Stimulated activated CD4-positive, alpha-beta T cell treated with anti-CD3 and anti-CD28 coated beads, TNF-alpha, amount 100 ng/mL, for 4 hours (primary cell): ENCODE measurements at places on chromosomes 5 and 9.
A peak's percentile ranks its signal among the peaks of the same experiment; 100 is the strongest.

GRCh38 chr9:1202512-1203280 lies 152.5 kb downstream of the DMRT2 start:
- DNase-seq: no peak

DNA sequence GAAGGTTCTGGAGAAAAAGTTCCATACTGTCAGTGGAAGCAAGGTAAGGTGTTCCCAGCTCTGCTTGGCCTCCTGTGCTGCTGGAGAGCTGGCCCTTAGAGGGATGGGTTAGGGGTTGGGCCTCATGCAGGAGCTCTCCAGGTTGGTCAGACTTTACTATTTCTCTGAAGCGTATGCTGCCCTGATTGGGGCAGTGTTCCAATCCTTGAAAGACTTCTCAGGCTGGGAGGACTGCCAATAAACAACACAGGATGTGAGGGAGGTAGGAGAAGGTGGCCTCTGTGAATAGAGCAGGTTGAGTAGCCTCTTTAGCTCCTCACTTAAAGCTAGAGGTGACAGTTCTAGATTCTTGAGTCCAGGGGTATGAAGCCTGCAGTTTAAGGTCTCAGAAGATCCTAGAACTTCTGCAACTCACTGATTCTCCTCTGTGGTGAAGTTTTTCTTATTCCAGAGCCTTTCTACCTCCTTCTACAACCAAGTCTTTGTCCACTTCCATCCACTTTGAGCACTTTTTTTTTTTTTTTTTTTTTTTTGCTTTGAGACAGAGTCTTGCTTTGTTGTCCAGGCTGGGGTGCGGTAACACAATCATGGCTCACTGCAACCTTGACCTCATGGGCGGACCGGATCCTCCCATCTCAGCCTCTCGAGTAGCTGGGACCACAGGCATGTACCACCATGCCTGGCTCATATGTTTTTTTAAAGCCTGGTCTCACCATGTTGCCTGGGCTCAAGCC lies 3.0 kb downstream of the HNRNPAB start:
- no peak for DNase-seq

GRCh38 chr9:15357050-15357653 lies 50.1 kb upstream of the TTC39B start:
- DNase-seq: no peak

DNA sequence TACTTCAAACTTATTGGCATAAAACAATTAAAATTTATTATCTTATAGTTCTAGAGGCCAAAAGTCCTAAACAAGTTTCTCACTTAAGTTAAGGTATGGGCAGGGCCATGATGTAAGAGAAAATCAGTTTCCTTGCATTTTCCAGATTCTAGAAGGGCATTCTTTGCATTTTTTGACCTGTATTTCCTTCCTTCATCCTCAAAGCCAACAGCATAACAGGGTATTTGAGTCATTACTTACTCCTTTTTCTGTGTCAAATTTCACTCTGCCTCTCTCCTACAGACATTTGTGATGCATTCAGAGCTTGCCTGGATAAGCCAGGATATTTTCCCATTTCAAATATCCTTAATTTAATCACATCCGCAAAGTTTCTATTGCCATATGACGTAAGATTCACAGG lies 1499.0 kb downstream of the EFNA5 start:
- no peak for DNase-seq

DNA sequence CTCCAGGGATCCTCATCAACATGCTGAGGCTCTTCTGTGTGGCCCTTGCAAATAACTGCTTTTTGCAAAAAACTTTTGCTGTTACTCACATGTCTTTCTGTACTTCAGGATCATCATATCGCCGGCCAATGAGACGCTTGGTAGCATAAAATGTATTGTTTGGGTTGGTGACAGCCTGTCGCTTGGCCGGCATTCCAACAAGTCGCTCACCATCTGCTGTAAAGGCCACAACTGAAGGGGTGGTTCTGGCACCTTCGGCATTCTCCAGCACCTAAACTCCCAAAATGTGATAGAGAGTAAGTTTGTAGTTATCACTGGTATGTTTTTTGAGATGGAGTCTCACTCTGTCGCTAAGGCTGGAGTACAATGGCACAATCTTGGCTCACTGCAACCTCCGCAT lies 4.3 kb downstream of the HSPA9 start:
- DNase-seq: no peak

- no peak for DNase-seq
Observed at GRCh38 chr5:136689552-136689951, 324.2 kb upstream of the TRPC7 start.

GRCh38 chr9:36764364-36765076 lies 191.8 kb downstream of the MELK start:
- DNase-seq: no peak

- DNase-seq: no peak
Observed at GRCh38 chr5:175219366-175219765, 224.6 kb downstream of the DRD1 start.

GRCh38 chr5:89071941-89072331 lies 189.0 kb upstream of the MEF2C start:
- no peak for DNase-seq

DNA sequence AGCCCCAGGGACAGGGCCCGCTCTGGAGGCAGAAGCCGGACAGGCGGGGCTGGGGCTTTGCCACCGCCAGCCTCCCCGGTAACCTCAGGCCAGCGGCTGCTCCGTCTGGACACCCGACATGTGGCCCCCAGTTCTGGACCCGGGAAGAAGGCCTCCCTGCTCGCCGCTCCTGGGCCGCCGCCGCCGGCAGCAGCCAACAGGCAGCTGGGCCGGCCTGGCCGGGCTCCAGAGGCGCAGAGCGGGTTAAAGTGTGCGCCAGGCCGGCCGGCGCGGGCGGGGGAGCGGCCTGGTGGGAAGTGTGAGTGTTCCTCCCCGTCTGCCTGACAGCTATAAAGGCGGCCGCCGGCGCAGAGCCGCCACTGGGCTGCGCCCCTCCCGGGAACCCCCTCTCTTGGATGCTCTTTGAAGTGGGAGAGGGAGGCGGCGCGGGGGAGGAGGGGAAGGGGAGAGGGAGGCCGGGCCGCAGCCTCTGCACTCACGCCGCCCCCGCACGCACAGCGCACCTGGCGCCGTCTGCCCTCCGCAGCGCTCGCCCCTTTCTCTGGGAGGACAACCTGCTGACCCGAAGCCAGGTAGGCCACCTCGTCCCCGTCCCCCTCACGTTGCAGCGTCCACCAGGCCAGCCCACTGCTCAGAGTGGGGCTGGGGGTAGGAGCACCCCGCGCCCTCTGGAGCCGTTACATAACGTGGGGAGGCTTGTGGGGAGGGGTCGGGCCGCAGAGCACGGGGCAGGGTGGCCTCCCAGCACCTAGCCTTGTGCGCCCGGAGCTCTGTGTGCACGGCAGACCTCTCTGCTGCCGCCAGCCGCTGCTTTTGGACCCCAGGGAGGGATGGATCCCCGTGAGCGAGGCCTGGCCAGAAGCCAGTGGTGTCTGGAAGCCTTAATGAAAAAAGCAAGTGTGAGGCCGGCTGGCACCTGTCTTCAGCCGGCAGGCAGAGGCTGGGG lies at the start of gene ADAMTSL2:
TSS of gene ADAMTSL2 (plus strand) at position 359 of the 946 bp plus-strand sequence. CDS start 2,009 bp downstream, outside the sequence.
- DNase-seq: peak; percentile 59
